ENCODE measurements at places on chromosomes 16 and 17. TPM values are rescaled to one million over a fixed set of nuclear protein-coding genes. Genes with fewer than 3 reads are reported as not detected.

DNA sequence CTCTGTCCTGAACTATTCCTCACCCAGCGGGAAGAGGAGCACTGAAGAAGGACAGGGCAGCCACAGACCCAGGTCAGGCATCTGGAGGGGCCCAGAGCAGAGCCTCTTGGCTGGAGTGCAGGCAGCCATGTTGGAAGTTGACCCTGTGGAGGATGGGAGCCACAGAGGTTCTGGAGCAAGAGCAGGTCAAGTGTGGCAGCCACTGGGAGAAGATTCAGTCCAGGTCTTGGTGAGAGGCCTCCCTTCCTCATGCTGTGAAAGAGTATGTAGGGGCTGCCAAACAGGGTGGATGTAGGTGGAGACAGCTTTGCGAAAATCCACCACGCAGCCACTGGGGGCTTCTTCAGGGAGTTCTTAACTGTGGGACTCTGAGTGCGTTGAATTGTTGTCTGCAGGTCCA, 590 bp upstream of the CD79B start:
- H3K4me1 ChIP-seq: peaks cover 25% of the 10 kb centered on the region
- peak overlapping the region; percentile 71 for H3K27ac ChIP-seq
- peak overlapping the region; percentile 48 for H3K4me3 ChIP-seq

DNA sequence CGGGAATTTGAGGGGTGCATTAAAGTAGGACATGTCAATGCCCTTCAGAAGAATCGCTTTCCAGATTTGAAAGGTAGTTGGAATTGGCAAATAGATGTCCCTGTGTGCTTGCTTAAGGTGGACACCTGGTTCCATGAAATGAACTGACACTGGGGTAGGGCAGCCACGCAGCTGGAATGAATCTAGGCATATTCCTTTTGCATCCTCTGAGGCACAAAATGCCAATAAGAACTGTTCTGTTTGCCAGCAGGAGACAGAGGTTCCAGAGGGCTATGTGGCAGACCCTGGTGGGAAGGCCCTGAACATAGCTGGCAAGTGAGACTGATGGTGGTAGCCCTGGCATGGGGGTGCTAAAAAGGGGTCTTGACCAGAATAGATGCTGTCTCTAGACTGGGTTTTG, 61.5 kb downstream of the SLC6A2 start:
- no peak overlapping the region for H3K27ac ChIP-seq
- H3K4me1 ChIP-seq: no peaks in the 10 kb centered on the region
- peaks cover 4% of the 10 kb centered on the region for H3K27me3 ChIP-seq

- H3K27ac ChIP-seq: no peak overlapping the region
- peaks cover 50% of the 10 kb centered on the region for H3K4me1 ChIP-seq
- no peaks in the 10 kb centered on the region for H3K27me3 ChIP-seq
- no peak overlapping the region for H3K4me3 ChIP-seq
- DNase-seq: peak; percentile 32
These were observed 5.3 kb downstream of the ARHGDIA start for GRCh38 chr17:81865733-81866439.

DNA sequence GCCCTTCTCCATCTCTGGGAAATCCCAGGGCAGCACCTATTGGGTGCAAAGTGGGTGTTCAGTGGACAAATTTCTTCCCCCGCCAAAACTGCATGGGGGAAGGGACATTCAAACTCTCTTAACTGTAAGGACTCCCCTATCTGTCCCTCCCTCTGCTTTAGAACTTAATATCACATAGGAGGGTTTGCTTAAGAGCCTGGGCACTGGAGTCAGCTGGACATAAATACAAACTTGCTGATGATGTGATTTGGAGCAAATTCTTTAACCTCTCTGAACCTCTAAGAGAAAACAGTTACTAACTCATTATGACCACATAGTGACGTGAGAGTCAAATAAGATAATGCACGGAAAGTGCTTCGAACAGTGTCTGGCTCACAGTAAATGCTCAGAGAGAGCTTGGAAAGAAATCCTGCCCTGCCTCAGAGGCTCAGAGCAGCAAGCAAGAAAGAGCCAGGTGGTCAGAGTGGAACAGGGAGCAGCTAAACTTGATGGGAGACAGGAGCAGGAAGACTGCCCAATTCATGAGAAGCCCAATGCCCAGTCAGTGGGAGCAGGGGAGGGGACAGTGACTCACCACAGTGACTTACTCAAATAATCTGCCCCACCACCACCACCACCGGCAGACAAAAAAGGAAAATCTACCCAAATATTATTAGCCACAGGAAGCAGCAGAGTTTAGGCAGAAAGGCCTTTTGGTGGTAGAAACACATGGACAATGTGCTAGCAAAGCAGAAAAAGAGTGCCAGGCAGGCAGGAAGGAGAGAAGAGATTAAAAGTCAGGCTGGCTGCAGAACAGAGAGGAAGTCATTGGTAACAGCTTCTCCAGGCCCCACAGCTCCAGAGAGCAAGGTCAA, 23.9 kb upstream of the CCL1 start:
- no peaks in the 10 kb centered on the region for H3K36me3 ChIP-seq
- no peaks in the 10 kb centered on the region for H3K4me1 ChIP-seq
- no peaks in the 10 kb centered on the region for H3K27me3 ChIP-seq
- H3K27ac ChIP-seq: no peak overlapping the region

CX3CL1 gene
- total RNA-seq: not detected

All from CD4-positive, alpha-beta memory T cell (primary cell).